ENCODE measurements at places on chromosomes 12 and 14.

- no peak for DNase-seq
Observed at GRCh38 chr12:122265886-122266229, 436 bp downstream of the VPS33A start.

GRCh38 chr14:22481546-22481945 lies 107.5 kb downstream of the DAD1 start:
- no peak for DNase-seq

- no peak for DNase-seq
Observed at GRCh38 chr14:69052181-69052601, 73.1 kb upstream of the ACTN1 start.

GRCh38 chr12:9902539-9903228 lies 21.4 kb downstream of the KLRF2 start:
- no peak for DNase-seq

- no peak for DNase-seq
Observed at GRCh38 chr12:16352481-16352880, 5.0 kb downstream of the MGST1 start.

- no peak for DNase-seq
Observed at GRCh38 chr12:71218616-71219015, 60.8 kb upstream of the TSPAN8 start.

- DNase-seq = no peak
Observed at GRCh38 chr12:56020423-56021184, at the start of gene IKZF4. IKZF4 (plus strand) TSS chr12:56021043; CDS start chr12:56021494, 451 bp downstream.

DNA sequence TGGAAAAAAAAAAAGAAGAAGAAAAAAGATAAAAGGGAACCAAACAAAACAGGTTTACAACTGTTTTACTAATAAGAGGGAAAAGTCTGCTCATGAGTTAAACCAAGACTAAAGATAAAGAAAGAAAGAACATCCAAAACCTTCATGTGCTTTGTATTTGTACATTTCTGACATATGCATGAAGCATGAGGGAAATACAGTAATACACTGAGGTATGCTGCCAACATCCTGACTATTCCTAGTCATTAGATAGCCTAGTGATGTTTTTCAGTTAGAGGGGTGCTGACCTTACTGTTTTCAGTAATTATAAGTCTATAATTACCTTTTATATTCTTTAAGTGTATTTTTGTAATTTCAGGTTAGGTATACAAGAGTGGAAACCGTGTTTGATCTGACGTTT lies 793.3 kb downstream of the DIO2 start:
- DNase-seq = no peak

GRCh38 chr14:59318908-59319307 lies 130.4 kb downstream of the DAAM1 start:
- no peak for DNase-seq

GRCh38 chr14:95121911-95122620 lies 35.3 kb downstream of the DICER1 start:
- no peak for DNase-seq

DNA sequence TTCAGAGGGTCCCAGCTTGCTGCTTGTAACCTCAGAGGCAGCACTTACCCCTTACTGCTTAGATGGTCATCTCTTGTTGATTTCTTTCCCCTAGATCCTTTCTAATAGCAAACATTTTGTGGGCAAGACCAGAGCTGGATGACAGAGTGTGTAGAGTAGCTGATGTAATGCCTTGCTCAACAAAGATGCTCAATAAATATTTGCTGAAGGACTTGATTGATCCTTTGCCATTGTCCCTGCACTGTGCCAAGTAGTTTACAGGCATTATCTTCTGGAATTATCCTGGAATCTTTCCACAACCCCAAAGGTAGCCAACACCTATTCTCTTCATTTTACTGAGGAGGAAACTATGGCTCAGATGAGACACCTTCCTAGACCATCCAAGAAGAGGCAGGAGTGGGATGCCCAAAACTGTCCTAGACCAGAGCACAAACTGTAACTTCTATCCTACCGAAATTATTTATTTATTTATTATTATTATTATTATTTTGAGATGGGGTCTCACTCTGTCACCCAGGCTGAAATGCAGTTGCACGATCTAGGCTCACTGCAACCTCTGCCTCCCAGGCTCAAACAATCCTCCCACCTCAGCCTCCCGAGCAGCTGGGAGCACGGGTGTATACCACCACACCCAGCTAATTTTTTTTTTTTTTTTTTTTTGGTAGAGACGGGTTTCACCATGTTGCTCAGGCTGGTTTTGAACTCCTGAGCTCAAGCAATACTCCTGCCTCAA lies 1.4 kb downstream of the MMAB start:
- DNase-seq = no peak

DNA sequence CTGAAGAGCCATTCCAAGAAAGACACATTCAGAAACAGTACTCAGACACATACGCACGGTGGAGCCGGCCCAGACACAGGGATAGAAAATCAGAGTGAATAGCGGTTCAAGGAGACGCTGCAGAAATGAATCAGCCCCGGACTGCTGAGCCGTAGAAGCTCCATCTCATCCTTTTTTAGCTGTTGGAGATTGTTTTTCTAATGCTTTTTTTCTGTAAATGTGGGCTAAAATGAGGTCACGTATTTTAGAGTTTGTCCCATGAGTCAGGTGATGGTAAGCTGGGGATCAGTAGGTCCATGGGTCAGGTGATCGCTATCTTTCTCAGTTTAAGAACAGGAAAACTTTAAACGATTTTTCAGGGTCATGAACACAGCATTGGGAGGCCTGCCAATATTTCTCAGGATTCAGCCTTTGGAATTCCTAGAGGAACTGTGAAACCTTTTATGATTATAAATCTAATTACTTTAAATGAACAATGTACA lies 202.4 kb downstream of the ITPR2 start:
- DNase-seq = no peak

- DNase-seq = no peak
Observed at GRCh38 chr14:83535444-83535843, 1994.5 kb upstream of the FLRT2 start.

- no peak for DNase-seq
Observed at GRCh38 chr12:66776974-66777373, 98.1 kb upstream of the GRIP1 start.

GRCh38 chr12:104598342-104599271 lies 141.9 kb downstream of the CHST11 start:
- no peak for DNase-seq

DNA sequence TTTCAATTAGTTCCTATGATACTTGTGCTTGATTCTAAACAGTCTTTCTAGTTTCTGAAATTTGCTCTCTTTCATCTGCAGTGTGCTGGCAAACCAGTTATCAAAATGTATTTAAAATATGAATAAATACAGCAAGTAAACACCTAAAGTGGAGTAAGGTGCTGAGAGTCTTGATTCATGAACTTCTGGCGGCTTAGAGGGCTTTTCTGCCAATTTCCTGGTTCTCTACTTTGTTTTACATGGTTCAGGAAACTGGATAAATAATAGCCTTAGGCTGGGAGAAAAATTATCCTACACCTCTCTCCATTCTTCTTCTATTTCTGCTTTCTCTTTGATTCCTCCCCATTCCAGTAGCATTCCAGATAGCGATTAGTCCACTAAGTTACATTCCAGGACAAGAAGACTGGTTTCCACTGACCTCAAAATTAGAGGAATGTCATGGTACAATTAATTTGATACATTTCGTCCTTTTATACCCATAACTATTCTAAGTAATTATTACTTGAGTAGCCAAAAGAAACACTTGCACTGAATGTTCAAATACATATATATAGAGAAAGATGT lies 14.9 kb downstream of the ATP2B1 start:
- no peak for DNase-seq

- no peak for DNase-seq
Observed at GRCh38 chr14:45038865-45039264, 45.1 kb upstream of the PRPF39 start.
